Cortex of kidney (tissue), 1 donor: ENCODE measurements at places on chromosomes 3 and 15.

- peak; percentile 18 for DNase-seq
These were observed 84.4 kb downstream of the SEMA5B start for GRCh38 chr3:122942937-122943827.

DNA sequence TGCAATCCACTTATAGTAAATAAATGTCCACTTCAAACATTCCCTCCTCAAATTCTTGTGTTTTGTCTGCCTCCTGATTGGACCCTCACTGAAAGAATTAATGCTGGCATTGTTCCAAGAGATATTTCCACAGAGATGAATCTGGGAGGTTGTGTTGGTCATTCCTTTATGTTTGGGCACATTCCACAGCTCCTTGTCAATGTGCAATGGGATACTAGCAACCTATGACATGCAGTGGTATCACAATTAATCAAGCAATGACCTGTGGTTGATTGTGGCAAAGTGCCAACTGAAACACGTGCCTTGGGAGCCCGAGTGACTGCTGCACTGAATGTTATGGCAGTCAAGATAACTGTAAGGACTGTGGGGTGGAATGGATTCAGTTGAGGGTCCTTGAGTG, 55.0 kb upstream of the SNRPN start:
- no peak for DNase-seq

GRCh38 chr3:165194511-165195240, 1.5 kb downstream of the SLITRK3 start:
- DNase-seq: no peak

DNA sequence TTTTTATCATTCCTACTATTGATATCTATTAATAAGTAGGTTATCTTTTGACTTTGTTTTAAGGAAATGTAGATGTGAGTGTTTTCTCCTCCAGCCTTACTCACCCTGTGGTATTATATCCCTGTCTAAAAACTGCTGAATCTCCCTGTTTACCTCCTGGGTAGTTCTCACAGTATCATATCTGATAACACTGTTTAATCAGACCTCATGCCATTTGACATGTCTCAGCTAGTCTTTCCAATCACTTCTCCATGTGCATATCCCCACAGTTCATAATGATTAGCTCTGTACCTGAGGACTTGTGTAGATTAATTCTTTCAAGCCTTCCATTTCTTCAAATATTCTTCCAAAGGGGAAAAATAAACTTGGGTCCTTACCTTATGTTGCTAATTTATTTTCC, 30.7 kb downstream of the DUOX2 start:
- DNase-seq: no peak

GRCh38 chr3:116051040-116051439, 394.2 kb downstream of the LSAMP start:
- DNase-seq: no peak

DNA sequence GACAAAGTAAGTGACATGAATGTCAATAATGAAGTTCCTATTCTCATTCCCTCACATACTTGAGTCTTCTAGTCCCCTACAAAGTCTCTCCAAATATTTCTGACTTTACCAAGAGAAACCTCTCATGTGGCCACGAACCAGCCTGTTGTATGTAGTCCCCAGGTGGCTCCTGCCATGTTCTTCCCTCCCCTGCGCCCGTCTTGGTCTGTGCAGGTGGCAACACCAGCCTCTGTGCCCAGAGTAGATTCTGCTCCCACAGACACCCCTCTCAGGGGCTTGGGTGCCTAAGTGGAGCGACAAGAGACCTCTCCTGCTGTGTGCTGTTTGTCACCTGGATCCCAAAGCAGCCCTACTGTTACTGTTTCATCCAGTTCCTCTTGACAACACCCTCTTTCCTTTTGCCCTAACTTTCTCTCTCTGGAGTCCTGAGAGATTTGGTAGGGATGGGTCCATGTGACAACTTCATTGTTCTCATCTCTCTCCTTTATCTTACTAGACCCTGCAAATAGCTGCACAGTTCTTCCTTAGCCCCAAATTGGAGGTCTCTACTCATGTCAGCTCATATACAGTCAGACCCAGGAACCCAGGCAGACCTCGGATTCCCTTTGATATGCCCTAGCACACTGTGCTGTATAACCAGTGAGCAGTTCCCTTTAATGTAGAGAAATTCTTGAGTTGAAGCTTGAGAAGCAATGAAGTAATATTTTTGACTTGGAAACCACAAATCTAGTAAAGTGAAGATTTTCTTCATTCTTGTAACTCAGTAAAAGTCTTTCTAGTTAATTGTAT, 56.9 kb downstream of the POLR2M start:
- DNase-seq: no peak

DNA sequence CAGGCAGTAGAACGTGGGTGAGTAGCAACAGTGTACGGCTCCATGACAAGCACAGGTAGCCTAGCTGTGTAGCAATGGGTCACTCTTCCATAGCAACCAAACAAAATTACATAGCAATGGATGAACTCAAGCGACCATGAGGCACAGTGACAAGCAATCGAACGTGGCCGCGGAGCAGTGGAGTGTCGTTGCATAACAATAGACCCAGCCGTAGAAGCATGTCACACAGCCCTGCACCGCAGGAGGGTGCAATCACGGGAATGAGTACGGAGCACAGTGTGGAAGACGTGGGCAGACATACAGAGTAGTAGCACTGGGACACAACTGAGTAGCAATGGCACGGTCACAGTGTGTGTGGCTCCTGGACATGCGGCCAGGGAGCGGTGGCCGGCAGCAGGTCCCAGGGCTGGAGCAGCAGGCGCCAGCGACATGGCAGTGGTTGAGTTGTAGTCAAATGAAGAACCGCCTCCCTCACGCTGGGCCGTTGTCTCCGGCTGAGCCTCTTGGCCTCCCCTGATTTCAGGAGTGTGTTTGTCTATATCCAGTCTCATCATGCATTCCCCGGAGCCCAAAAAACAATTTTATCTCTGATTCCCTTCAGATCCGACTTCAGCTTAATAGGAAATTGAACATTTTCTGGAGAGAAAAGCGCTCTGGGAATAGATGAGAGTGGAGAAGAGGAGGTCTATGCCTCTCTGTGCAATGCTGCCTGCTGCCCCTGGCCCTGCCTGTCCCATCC, 64.1 kb downstream of the CCDC33 start:
- DNase-seq: no peak

- no peak for DNase-seq
These were observed 9.0 kb downstream of the KY start for GRCh38 chr3:134641671-134642300.

- no peak for DNase-seq
These were observed 223.7 kb downstream of the MAGI1 start for GRCh38 chr3:65814845-65815578.

GRCh38 chr15:33581032-33581431, 270.3 kb downstream of the RYR3 start:
- DNase-seq: no peak

GRCh38 chr3:64741341-64741740, 53.5 kb upstream of the ADAMTS9 start:
- no peak for DNase-seq

DNA sequence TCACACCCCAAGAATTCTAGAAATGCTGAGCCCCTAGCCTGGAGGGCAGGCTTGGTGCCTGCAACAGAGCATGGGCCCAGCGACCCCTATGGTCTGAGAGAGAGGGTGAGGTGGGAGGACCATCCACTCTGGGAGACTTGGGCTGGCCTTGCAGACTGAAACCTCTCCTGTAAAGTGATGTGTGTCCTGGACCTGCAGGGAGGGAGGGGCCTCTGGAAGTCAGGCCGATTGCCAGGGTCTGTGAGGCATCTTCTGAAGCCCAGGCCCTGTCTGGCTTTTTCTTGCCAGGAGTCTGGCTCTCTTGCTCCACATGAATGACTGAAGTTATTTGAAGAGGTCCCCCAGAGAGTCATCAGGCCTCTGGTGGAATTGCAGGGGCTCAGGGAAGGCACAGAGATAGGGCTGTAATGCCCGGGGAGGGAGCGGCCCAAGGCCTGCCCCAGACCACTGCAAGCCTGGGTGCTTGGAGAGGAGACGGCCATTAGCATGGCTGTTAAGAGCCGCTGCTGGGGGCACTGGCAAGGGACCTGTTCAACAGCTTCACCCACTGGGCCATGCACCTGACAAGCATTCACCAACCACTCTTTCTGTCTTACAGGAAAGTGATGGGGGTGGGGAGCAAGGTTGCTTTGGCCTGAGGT, 56.0 kb upstream of the CHRNA7 start:
- no peak for DNase-seq

- no peak for DNase-seq
These were observed 33.6 kb upstream of the TMEM45A start for GRCh38 chr3:100458814-100459213.

- no peak for DNase-seq
These were observed 558.7 kb downstream of the MAGI1 start for GRCh38 chr3:65479990-65480389.

DNA sequence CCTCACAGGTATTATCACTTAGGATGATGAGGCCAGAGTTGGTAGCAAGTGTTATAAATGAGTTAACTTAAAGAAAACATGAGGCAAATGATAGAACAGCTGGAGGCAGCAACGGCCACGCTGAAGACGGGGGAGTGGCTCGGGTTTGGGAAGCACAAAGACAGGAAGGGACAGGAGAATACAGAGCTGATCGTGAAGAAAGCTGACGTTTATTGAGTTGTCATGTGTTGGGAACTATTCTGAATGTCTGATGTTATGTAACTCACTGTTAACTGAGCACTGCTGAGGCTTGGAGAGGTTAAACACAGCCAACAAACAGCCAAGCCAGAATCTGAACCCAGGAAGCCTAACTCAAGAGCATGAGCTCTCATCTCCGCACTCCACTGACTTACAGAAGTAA, 42.3 kb downstream of the FGD5 start:
- no peak for DNase-seq

GRCh38 chr3:125200731-125201139, 11.8 kb downstream of the SLC12A8 start:
- no peak for DNase-seq

DNA sequence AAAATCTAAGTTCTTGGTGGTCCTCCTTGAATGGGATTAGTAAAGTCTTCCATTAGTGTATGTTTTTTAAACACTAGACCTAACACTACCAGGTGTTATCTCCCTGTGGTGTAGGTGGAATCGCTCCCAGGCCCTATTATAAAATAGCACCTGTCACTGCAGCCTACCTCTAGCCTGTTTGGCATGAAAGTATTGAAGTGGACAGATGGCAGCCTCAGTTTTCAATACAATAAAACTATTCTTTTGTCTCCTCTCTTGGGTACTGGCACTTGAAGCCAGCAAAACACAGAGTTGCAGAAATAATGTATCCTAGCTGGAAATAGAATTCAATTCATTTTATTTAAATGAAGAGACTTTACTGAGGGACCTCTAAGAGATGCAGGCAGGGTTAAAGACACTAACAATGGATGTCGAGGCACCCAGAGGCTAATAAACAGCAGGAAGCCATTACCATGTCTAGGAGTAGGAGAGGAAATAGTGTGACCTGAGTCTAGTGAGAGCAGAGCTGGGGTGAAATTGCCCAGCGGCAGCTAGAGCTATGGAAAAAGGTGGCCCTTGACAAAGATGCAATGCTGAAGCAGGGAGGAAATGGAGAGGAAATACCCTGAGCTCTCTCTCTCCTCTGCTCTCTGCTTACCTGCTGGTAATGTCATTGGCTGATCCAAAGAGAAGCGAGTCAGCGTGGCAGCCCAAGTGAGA, 49.1 kb upstream of the TMEM158 start:
- DNase-seq: no peak

- DNase-seq: no peak
These were observed 693 bp downstream of the CD200 start for GRCh38 chr3:112333381-112334317.

GRCh38 chr3:67526246-67526645, 128.2 kb downstream of the SUCLG2 start:
- no peak for DNase-seq

GRCh38 chr3:58979840-58980239, 70.0 kb downstream of the CFAP20DC start:
- no peak for DNase-seq

- DNase-seq: no peak
These were observed 22.2 kb downstream of the SV2B start for GRCh38 chr15:91122296-91122695.

GRCh38 chr15:43552986-43553385, 35.6 kb downstream of the MAP1A start:
- DNase-seq: no peak

DNA sequence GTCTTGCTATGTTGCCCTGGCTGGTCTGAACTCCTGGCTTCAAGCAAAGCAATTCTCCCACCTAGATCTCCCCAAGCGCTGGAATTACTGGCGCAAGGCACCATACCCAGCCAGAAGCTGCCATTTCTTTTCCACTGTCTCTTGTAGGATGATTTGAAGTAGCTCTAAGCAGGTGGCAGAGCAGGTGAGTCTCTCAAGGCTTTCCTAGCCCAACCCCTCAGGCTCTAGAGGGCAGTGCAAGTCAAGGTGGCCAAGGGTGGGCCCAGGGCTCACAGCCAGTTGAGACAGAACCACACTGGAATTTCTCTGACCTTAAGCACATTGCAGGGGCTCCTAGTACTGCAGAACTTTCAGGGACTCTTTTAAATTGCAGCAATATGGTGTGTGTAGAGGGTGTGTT, 15.6 kb upstream of the DAG1 start:
- no peak for DNase-seq

DNA sequence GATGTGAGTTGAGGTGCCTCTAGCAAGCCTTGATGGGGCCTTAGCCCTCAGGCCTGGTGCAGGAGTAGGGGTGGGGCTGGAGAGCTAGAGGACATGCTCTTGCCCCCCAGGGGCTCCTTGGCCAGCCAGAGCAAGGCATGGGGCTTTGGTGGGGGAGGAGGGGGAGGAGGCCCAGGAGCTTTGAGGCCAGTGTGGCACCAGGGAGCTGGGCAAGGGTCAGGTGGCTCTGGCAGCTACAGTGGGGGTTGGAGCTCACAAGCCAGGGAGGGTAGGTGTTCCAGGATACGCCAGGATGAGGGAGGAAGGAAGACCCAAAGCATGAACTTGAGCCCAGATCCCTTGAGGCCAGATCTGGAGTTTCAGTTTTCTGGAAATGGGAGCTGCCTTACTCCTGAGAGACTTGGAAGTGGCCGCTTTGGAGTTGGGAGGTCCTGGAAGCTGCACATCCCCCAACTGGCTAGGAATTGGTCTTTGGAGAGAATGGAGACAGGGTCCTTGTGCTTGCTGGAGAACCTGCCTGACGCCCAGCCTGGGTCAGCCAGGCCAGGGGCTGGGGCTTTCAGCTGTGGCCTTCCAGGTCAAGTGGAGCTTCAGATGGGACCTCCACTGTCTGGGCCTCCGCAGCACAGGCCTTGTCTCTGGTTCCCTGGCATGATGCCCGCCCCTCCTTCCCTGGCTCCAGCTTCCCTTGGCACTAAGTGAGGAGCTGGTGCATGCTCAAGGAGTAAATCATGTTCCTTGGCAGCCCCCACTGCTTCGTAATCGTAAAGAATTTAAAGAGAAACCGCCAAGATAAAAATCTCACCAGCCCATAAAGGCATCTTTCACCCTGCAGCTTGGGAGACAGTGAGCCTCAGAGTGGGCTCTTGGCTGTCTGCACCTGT, 8.7 kb downstream of the SEMA3F start:
- no peak for DNase-seq

- no peak for DNase-seq
These were observed 17.5 kb downstream of the AQR start for GRCh38 chr15:34951993-34952392.

GRCh38 chr3:39962581-39962980, 153.2 kb downstream of the MYRIP start:
- DNase-seq: no peak

GRCh38 chr3:179671747-179672242, 19.0 kb downstream of the USP13 start:
- DNase-seq: no peak

- no peak for DNase-seq
These were observed 66.3 kb upstream of the HES1 start for GRCh38 chr3:194069421-194070219.
